ENCODE measurements at places on chromosomes 1 and 21.

DNA sequence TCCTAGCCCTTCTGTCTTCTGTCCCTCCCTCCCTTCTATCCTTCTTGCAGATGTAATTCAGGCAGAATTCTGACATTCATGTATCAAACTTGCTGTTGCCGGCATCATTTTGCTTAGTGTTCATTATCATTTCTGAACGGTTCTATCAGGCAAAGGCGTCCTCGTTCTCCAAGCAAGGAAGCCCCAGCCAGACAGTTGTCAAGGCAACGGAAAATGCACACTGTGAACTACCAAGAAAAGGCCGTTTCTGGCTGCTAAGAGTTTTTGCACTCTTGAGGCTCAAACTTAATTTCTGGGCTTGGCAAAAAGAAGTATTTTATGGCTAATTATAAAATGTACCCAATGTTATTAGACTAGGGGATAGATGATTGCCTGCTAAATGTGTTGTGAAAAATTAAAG, 164.7 kb upstream of the KCNJ15 start:
- DNase-seq, result no peak

- no peak for DNase-seq
Observed at GRCh38 chr1:51088474-51088873, 13.6 kb upstream of the C1orf185 start.

DNA sequence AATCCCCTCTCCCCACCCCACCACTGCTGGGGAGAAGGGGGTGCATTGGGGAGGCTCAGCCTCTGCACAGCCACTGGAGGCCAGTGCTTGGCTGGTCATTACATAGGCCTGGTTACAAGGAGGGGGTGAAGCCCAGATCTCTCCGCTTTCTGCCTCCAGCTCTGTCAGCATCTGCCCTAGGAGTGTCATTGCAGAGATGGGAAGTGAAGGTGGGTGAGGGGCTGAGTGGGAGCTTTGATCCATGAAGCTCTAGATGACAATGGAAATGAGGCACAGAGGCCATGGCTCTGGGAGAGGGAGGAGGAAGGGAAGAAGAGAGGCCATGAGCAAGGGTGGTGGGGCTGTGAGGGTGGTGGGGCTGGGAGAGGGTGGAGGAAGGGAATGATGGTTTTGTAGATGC, 411.6 kb downstream of the MATN1 start:
- no peak for DNase-seq

DNA sequence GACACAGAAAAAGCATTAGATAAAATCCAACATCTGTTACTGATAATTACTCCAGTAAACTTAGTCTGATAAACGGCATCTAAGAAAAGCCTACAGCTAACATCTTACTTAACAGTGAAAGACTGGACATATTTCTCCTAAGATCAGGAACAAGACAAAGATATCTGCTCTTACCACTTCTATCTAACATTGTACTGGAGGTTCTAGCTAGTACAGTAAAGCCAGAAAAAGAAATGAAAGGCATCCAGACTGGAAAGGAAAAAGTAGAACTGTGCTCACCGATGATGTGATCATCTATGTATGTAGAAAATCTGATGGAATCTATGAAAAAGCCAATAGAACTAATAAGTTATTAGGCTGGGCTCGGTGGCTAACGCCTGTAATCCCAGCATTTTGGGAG, 21.7 kb downstream of the NEXN start:
- DNase-seq, result no peak

- no peak for DNase-seq
Observed at GRCh38 chr21:36117286-36117741, 17.6 kb upstream of the CBR3 start.

- DNase-seq, result no peak
Observed at GRCh38 chr21:43701936-43702784, 16.8 kb upstream of the PDXK start.

GRCh38 chr1:214451596-214451995, 99.8 kb downstream of the PTPN14 start:
- DNase-seq, result no peak

DNA sequence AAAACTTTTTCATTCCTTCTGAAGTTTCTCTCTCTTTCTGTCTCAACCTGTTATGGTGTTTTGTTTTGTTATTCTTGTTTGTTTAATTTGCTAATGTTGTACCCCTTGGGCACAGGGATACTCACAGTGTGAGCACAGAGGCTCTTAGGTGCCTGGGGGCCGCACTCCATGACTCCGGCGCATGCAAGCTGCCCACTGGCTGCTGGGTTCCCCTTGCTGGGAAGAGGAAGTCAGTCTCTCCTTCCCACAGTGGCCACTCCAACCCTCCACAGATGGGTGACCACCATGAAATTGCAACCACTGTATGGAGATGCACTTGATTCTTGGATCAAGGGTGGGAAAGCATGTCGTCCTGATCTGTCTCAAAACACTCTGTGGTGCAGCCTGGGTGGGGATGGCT, 4.6 kb upstream of the CD1A start:
- no peak for DNase-seq

DNA sequence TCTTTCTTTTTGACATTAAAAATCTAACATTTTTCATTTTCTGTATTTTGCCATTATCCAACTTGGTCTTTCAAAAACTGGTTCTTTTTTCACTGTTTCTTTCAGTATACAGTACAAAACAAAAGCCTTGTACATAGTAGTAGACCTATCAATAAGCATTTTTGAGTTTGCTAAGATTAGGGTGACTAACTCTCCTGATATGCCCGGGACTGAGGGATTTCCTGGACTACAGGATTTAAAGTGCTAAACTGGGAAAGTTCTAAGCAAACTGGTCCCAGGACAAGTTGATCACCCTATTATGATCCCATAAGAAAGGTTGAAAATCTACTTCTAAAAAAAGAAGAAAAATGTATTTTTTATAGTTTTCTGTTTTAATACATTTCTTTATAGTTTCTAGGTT, 120.9 kb downstream of the USP25 start:
- DNase-seq, result no peak

GRCh38 chr1:36523230-36523495, 40.5 kb upstream of the CSF3R start:
- no peak for DNase-seq

- DNase-seq, result no peak
Observed at GRCh38 chr1:150365941-150366340, 2.0 kb downstream of the RPRD2 start.

- no peak for DNase-seq
Observed at GRCh38 chr1:239805851-239806772, 285.6 kb upstream of the FMN2 start.

GRCh38 chr1:21825393-21825792, 13.3 kb downstream of the LDLRAD2 start:
- DNase-seq, result no peak

DNA sequence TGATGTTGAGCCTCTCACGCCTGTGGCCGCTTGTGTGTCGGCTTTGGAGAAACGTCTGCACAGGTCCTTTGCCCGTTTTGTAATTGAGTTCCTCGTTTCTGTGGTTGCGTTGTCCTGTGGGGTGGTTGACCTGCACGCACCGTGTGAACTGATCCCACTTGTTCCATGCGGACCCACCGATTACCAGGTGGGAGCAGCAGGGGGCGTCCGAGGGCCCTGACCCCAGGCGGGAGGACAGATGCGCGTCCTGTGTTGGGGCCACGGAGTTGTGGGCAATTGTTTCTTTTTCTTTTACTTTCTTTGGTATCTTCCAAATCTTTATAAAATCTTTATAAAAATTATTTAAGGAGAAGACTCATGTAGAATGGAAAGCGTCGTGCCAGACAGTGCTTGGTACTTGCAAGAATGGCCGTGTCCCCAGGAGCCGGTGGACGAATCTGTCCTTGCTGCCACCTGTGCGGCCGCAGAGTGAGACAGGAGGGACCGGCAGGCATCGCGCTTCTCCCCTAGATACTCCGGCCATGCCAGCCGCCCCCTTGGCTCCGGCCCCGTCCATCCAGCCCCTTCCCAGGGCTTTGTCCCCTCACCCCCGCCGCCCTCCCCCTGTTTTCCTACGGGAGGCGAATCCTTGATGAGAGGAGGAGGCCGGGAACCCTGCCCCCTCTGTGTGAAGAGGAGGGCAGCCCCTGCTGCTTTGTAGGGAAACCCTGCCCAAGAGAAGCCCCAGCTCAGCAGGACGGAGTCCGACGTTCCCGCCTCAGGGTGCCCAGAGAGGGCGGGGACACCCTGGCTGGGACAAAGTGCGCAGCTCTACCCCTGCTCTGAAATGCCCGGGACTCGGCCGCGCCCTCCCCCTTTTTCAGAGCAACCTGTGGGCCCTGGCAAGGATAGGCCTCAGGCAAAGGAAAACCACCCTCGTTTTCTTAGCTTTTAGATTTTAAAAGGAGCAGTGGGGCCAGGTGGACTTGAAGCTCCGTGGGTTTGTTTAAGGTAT, 41.7 kb downstream of the PRKCZ start:
- DNase-seq, result no peak

DNA sequence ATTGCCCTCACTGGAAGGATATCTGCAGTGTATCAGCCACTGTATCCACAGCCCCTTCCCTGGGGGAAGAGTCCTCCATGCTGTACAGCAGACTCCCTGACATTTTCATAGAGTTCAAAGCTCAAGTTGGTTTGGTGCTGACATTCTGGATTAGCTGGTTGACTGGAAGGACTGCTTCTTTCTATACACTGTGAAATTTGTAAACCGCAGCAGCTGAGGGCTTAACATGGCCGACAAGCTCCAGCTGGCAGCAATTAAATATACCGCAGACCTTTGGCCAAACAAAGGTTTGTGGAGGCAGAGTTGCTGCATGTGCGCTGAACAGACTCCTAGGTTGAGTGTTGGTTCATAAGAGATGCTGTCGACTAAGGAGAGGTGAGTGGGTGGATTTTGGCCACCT, 126.4 kb downstream of the DHRS3 start:
- DNase-seq, result no peak

DNA sequence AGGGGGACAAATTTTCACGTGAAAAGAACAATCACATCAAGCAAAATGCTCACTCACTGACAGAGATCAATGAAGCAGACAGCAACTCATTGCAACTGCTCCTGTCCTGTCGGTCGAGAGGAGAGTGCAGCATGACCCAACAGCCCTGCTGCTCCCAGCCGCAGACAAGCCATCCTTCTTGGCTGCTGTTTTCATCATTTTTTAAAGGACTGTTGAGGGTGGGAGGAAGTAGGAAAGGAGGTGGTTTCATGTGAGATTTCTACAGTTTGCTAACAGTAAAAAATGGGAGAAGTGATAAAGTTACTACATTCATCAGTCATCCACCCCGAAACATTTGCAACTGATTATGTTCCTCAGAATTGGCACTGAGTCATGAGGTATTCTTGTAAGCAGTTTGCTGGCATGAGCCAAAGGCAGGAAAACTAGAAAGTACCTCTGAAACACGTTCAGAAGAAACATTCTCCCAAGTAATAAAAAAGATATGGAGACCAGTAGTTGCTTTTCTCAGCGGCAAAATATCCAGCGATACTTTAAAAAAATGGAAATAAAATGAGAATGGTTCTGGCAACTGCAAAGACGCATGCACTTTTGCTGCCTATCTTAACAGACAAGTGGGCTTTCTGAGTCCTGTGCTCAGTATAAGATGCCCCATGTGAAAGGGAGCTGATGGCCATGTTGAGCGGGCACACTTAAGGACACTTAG, 72.0 kb upstream of the CLDN14 start:
- no peak for DNase-seq

GRCh38 chr1:62271948-62272728, 47.1 kb downstream of the KANK4 start:
- DNase-seq, result no peak

GRCh38 chr1:73821520-73821919, 376.5 kb downstream of the LRRIQ3 start:
- no peak for DNase-seq

DNA sequence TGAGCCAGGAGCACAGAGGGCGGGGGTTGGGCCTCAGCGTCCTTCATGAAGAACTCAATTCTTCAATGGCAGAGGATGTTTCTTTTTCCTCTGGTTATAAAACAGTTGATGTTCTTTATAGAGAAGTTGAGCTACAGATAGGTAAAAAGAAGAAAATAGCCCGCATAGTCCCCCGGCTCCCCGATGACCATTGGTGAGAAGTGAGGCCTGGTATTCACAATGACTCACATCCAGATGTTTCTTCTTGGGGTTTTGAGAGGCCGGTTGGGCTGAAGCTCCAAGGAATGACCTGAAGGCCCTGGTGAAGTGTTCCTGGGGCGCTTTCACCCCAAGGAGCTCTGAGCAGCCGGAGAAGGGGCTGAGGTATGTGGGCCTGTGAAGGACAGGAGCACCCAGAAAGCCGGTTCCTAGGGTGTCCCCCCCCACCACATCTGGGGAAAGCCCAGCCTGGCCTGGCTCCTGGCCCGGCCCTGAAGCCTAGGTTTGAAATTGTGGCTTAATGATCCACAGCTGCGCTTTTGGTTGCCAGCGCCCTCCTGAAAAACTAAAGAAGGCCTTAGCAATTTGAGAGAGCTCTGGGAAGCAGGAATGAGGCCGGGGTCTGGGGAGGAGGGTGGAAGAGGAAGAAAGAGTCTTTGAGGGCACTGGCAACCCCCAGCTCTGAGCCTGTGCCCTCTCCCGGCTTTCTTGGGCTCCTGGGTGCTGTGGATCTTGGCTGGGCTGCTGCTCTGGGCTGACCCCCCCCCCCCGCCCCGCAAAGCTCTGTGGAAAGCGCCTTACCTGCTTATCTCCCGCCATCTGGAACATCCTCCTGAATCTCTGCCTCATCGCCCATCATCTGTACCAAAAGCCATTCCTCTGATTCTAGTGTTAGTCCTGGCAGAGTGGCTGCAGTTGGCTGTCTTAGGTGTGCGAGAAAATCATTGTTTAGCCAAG, 444.7 kb downstream of the CAMTA1 start:
- no peak for DNase-seq

DNA sequence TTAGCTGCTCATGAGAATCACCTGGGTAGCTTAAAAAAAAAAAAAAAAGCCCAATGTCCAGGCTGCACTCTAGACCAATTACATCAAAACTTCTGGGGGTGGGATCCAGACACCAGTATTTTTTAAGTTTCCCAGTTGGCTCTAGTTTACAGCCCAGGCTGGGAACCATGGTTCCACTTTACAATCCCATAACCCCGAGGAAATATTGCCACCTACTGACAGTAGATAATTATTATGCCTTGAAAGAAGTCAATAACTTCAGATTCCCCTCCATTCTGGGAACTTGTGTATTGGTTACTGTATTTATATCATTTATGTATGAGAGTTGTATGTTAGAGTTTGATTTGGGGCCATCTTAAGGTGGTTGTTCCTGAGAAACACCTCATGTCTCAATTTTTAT, 100.2 kb downstream of the SPATA46 start:
- no peak for DNase-seq

- DNase-seq, result no peak
Observed at GRCh38 chr1:29974316-29974724, 738.0 kb downstream of the PTPRU start.

DNA sequence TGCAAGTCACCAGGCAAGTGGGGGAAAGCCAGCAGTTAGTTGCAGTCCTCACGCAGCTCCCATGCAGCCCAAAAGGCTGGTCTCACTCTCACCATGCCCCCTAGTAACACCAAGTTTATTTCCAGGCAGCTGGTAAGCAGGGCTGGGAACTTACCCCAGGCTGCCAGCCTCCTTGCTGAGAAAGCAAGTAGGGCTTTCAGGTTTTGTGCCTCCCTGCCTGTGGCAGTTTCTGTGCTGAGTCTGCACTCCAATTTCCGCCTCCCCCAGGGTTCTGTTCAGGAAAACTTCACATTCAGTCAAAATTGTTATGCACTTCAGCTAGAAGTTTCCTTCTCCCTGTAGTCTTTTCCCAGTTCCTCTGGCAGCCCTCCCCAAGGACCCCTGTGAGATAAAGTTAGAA, 102.0 kb upstream of the SGIP1 start:
- no peak for DNase-seq
